Stimulated activated CD8-positive, alpha-beta memory T cell treated with anti-CD3 and anti-CD28 coated beads, Interleukin-2, amount 100 ng/mL, for 1 hour (primary cell): ENCODE measurements at places on chromosomes 7 and 10.

- DNase-seq = peak; percentile 42
Measured at GRCh38 chr10:28663576-28664368, 13.5 kb upstream of the BAMBI start.

GRCh38 chr10:79947083-79947415 is 1.9 kb downstream of the SFTPD start:
- no peak for DNase-seq

DNA sequence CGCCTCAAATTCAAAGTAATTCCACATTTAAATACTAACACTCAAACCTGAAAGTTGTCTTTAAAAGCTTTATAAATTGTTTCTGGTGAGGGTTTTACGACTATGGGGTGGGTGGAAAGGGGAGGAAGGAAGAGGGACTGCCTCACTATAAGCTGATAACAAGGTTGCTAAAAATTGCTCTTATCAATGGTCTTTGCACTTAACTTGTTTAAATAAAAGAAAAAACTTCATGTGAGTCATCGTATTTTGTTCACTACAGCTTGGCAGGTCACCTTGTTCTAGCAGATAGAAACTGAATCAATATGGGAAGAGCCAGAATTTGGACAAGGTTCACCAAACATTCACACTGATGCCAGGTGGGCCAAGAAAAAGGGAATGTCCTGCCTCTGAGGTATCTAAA is 129.2 kb downstream of the TES start:
- no peak for DNase-seq

DNA sequence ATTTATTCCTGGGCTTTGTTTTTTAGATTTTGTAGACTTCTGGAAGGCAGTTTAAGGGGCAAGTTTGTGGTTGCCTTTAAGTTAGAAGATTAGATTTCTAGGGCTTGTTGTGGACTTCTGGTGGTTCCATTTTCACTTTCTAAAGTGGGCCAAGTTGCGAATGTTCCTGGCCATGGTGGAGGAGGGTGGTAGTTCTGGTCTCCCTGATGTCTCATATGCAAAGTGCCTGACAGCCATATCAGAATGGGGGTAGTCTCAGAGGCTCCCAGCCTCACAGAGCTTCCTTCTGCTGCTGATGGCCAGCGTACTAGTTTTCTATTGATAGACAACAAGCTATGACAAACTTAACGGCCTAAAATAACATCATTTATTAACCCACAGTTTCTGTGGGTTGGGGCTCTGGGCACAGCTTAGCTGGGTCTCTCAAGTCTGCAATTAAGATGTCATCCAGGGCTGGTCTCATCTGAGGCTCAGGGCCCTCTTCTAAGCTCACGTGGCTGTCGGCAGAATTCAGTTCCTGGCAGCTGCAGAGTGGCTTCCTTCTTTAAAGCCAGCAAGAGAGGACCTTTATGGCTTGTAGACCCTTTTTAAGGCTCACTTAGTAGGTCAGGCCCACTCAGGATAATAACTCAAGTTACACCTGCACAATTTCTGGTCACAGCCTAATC is 44.8 kb downstream of the BMPER start:
- DNase-seq = no peak

- DNase-seq = no peak
Measured at GRCh38 chr10:1515121-1515779, 222.1 kb downstream of the ADARB2 start.

GRCh38 chr10:68082872-68083271 is 7.8 kb upstream of the HERC4 start:
- no peak for DNase-seq

DNA sequence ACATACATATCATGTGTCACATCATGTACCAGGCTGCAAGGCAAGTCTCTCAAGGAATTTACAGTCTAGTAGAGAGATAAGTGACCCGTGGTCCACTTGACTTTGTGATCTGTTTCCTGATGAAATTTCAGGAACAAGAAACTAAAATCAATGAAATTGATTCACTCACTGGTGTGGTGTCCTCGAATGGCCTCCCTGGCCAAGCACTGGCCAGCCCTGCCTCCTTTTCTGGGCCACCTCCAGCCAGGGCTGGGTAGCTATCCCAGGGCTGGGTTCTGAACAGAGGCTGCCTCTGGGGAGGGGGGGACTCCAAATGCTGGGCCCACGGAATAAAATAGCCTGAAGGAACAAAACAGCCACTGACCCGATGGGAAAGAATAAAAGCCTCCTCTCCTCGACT is 182.2 kb downstream of the HERPUD2 start:
- DNase-seq = no peak

DNA sequence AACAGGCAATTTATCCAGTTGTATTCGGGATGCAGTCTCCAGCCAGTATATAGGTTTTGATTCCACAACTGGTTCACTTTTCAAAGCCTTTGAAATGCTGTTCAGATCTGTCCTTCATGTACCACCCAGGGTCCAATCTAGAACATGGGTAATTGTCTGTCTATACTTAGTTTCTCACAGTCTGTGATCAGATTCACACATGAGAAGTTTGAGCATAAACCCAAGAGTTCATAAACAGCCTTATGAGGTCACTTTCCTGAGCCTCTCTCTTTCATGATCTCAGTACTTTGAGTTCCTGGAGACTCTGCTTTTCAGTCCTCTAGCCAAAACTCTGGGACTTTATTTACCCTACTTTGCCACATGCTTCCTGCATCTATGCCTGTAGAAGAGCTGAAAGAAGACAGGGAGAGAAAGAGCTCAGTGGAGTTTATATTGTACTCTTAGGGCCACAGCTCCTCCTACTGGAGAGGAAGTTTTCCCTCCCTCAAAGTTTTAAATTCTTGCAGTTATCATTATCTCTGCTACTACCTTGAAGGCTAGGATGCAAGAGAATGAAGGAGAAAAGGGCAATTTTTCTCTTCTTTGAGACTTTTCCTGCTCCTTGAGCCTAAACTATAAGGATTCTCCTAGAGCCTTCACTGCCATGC is 172.0 kb downstream of the ZEB1 start:
- no peak for DNase-seq

- DNase-seq = no peak
Measured at GRCh38 chr7:75946207-75946855, 31.4 kb downstream of the POR start.

DNA sequence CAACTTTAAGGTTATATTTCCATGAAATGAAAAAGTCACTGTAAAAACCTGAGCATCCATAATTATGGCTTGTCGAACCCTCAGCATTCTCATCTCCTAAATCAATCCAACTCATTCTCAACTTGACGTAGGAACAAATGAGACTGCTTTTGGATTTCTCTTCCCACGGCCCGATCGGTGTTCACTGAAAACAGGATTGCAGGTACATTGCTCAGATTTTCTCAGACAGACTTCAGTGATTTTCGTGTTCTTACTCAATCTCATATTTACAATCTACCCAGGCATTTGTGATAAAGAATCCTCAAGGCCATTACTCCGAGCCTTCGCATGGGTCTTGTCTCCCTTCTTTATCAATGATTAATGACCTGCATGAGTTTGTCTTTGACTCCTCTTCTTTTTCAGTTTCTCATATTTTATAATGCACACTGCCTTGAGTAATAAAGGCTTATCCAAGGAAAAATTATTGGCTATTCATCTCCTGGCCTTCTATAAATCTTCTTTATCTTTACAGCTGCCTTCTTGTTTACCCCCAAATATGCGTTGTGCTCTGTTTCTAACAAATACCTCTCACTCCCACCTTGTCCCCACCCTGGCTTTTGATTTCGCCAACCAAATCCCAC is 90.4 kb upstream of the MYO3A start:
- DNase-seq = no peak

DNA sequence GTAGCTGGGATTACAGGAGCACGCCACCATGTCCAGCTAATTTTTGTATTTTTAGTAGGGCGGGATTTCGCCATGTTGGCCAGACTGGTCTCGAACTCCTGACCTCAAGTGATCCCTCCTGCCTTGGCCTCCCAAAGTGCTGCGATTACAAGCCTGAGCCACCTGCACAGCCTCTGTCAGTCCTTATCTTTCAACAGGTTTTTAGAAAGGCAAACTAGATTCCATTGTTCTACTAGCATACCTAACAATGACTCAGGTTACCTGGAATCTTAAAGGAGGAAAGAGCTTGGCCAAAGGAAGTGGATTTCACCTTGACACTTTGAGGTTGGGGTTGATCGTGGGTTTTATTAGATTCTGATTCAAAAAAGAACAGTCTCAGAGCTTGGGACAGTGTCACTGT is 3.2 kb downstream of the ABCC2 start:
- DNase-seq = no peak

GRCh38 chr10:58742141-58742540 is 229.5 kb downstream of the BICC1 start:
- no peak for DNase-seq

- DNase-seq = no peak
Measured at GRCh38 chr7:28705350-28705749, 252.8 kb downstream of the TRIL start.

- DNase-seq = no peak
Measured at GRCh38 chr7:101680406-101681145, 51.5 kb upstream of the MYL10 start.

DNA sequence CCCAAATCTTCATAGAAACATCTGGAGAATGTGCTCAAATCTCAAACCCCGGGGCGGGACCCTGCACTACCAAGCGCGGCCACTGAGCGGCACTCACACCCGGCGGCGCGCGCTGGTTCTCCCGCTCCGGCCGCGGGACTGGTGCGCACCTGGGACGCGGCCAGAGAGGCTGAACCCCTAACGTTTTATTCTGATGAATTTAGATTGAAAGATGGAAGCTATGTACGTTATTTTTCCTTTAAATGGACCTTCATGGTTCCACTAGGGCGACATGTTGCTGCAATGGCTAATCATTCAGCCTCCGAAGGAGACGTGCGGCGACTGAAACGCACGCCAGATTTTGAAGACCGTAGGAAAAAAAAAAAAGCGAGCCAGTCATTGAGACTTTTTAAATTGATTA is 107.0 kb upstream of the INSIG1 start:
- DNase-seq = peak; percentile 39

GRCh38 chr7:117764031-117764430 is 109.2 kb downstream of the CTTNBP2 start:
- no peak for DNase-seq

GRCh38 chr7:31464601-31465000 is 49.3 kb upstream of the ITPRID1 start:
- DNase-seq = no peak

DNA sequence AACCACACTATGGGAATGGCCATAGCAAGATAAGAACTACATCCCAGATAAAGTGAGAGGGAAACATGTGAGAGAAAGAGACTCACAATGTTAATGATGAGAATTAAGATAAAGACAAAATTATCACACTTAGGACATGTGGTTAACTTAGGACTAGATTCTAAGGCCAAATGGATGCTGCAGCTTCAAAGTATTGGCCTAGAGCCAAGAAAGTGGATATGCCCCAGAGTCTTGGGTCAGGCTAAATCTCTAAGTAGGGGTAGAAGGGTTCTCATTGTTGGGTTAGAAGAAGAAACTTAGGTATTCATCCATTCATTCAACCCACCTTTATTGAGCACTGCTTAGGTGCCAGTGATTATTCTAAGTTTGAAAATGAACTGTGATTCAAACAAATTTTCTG is 818.0 kb downstream of the PHTF2 start:
- DNase-seq = no peak

DNA sequence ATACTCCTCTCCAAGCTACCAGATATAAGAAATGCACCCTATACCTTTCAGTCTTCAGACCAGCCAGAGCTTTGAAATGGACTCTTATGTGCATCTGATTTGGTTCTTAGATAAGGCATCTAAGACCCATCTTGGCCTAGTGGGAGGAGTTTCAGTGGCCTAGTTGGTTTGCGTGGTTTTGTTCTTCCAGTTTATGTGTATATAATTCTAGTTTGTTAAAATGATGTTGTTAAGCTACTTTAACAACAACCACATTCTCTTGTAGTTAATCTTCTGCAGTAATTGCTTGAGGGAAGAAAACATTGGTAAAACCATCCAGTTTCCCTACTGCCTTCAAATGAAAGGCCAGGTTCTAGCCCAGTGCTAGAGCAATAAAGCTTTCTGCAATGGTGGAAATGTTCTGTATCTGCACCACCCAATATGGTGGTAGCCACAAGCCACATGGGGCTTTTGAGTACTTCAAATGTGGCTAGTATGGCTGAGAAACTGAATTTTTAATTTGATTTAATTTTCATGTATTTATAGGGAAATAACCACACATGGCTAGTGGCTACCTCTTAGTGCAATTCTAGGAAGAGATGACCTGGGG is 66.3 kb downstream of the KLHDC10 start:
- no peak for DNase-seq

GRCh38 chr10:20990604-20991003 is 93.5 kb upstream of the NEBL start:
- DNase-seq = no peak

DNA sequence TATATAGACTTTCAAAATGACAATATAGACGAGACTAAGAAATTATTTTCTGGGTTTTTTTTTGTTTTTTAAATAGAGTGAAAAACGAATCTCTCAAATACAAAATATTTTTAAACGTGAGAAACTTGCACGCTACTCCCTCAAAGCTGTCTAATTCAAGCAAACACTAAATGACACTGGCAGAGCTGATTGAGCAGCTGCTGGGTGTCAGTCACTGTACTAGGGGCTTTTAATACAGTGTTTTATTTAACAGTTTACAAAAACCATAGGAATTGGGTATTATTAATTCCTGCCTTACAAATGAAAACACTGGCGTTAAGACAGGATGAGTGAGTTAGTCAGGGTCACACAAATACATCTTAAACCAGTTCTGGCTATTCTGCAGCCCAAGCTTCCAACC is 1209.6 kb upstream of the C7orf33 start:
- DNase-seq = no peak

DNA sequence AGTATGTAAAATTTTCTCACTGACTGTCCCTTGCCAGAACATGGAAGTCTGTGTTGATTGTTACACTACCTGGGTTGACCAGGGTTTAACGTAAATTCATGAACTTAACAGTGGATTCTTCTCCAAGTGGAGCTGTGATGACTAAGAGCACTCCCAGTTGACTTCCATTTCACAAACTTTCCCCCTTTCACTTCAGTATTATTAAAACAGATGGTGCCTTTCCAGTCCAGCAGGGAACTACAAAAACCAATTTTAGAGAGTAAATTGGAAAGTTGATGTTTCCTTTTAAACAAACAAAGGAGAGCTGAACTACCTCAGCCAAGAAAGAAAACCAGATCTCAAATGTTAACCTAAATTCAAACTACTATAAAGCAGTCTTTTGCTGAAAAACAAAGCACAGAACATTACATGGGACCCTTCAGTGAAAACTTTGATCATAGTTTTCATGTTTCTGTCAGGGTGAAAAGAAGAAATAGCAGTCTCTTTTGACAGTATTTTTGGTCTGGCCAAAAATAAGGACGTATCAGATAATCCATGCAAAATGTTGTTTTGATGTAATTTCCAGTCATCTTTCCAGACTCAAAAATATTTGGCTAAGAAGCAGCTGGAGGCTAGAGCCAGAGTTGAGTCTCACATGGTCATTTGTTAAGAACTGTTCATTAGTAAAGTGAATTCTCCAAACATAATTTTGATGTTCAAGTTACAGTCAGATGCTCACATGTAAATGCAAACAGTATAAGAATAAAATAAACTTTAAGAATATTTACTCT is 479.9 kb upstream of the AKR1E2 start:
- DNase-seq = no peak
